Activated gamma-delta T cell treated with anti-CD3 and anti-CD28 coated beads, Interleukin-2, amount 50 U/mL, for 16 hours (primary cell): ENCODE measurements at places on chromosomes 13 and 19.

GRCh38 chr13:40243982-40244381 lies 422.5 kb downstream of the FOXO1 start:
- no peak for DNase-seq

- DNase-seq = no peak
These were observed 4.7 kb upstream of the POMP start for GRCh38 chr13:28654276-28654675.

DNA sequence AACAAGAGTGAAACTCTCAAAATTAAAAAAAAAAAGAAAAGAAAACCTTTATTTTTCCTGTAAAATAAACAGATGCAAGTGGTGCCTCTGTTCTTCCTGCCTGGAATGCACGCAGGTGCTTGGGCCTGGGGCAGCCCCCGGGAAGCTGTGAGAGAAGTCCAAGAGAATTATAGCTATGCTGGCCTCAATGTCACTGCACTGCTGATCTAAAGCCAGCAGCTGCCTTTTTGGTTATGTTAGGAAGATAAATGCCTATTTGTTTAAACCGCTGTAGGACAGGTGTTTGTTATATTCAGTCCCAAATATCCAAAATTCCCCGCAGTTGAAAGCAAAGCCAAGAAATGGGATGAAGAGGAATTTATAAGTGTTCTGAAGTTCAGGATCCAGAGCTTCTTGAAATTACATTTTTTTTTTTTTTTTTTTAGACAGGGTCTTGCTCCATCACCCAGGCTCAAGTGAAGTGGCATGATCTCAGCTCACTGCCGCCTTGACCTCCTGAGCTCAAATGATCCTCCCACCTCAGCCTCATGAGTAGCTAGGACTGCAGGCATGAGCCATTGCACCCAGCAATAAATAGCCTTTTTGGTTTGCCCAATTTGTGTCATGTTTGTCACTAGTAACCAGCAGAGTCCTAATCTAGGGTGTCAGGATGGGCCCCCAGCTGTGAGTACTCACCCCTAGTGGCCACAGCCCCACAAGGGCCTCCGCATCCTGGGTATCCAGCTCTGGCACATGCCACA lies 2.2 kb downstream of the RINL start:
- no peak for DNase-seq

GRCh38 chr13:68784275-68784674 lies 1323.4 kb upstream of the ATXN8OS start:
- no peak for DNase-seq

GRCh38 chr13:113591750-113592149 lies 7.2 kb downstream of the TFDP1 start:
- DNase-seq = no peak

DNA sequence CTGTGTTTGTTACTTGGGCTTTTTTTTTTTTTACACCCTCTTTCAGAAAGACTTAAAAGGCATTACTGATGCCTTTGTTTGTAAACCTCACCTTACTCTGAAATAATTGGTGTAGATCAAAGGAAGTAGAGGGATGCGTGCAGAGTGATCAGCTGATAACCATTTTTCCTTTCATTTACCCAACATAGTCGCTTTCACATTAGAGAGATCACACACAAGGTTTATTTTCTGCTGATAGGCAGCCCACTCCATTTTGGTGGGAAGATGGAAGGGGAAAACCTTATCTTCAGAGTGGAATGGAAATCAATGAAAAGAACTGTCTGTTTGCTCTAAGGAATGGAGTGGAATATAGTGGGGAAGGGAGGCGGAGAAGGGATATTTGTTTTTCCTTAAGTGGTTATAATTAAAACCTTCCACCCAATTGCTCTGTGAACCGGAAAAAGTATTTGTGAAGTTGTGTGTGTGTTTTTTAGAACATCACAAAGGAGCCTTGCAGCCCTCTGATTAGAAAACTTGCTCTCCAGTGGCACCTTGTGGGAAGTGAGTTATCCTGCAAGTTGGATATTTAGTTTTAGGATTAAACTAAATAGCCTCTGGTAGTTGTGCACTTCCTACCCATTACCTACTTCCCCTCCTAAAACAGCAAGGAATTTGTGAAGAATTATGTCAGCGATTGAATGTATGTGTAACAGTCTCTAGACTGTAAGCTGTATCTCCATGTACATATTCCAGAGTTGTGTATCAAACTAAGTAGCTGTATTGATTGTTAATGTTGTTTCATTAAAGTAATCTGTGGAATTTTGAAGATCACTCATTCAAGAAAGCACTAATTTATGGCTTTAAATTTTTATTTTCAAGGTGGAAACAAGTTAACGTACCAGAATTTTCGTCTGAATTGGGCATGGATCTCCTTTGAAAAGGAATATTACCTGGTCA lies 76.8 kb downstream of the FREM2 start:
- DNase-seq = no peak

DNA sequence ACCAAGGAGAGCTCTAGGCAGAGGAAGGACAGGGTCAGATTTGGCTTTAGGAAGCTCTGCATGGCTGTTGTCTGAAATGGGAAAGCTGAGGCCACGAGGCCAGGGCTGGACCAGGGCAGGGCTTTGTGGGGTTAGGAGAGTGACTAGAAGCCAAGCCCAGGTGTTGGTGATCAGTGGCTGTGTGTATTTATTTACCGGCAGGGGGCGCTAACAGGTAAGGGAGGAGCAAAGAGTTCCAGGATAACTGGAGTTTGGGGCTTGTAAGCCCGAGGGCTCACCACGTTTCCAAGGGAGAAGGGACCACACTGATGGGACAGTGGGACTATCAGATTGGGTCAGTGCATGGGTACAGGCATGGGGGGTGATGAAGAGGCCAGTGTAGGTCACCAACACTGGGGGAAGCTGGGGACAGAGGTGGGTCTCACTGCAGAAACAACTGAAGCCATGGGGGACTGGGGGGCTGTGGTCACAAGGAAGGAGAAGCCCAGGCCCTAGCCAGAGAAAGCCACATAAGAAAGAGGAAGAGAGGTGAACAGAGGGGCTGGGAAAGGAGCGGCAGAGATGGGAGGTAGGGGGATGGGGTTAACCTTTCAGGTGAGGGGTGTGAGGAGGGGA lies 3.9 kb downstream of the TMEM147 start:
- DNase-seq = peak; percentile 24

GRCh38 chr13:84739021-84739420 lies 856.7 kb upstream of the SLITRK1 start:
- no peak for DNase-seq

- no peak for DNase-seq
These were observed 24.2 kb downstream of the ZFR2 start for GRCh38 chr19:3844596-3844995.

DNA sequence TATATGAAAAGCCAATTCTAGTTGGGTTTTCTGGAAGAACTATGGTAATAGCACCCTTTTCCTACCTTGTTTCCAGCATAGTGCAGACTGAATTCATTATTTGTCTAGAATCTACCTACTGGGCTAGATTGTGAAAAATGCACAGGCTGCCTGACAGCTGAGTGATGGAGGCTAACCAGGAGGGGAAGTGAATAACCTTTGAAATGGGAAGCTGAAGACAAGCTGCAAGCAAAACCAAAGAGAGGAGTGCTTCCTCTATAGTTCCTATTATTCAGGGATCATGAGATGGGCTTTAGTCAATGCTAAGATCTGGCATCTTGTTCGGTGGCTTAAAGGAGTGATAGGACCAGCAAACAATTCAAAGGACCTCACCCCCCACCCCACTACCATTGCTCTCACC lies 26.9 kb downstream of the MZT1 start:
- no peak for DNase-seq

- no peak for DNase-seq
These were observed 7.0 kb downstream of the HRC start for GRCh38 chr19:49148044-49148682.

DNA sequence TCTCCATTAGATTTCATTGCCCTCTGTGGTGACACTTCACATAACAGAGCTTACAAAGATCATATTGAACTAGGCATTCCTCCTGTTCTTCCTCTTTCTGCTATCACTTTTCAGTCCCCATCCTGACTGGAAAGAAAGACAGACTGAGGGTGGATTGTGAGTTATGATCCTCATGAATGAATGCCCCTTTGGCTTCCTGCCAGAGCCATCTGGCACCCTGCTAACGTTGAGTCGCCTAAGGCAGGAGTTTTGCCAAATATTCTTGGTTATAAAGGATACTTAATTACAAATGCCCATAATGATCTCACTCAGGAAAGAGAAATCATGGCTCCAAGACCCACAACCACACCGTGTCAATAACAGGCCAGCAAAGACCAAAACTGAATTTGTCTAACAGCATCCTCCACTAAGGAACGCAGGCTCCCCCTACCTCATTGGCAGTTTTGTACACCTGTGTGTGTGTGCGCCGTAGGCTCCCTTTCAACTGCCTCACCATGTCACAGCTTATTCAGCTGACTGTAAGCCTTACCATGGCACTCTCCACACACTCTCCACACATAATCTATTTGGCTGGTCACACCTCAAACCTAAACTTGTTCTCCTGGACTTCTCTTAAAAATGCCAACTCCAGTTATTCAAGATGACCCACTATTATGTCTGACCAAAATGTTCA lies 15.5 kb downstream of the ZNF211 start:
- DNase-seq = no peak

DNA sequence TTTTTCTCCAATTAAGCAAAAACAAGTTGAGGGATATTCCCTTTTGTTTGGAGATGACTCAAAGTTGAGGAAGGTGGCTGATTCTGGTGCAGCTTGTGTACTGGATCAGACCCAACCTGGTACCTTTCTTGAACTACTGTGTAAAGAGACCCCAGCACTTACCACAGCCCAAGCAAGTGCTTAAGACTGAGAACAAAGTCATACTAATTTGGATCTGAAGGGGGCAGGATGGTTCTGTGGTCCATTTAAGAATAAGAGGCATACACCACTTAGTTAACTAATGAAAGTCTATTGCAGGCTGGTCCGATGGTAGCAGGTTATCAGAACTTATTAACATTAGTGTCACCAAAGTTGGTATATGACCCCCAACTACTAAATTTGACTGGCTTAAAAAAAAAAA lies 6.3 kb downstream of the THSD1 start:
- DNase-seq = no peak

DNA sequence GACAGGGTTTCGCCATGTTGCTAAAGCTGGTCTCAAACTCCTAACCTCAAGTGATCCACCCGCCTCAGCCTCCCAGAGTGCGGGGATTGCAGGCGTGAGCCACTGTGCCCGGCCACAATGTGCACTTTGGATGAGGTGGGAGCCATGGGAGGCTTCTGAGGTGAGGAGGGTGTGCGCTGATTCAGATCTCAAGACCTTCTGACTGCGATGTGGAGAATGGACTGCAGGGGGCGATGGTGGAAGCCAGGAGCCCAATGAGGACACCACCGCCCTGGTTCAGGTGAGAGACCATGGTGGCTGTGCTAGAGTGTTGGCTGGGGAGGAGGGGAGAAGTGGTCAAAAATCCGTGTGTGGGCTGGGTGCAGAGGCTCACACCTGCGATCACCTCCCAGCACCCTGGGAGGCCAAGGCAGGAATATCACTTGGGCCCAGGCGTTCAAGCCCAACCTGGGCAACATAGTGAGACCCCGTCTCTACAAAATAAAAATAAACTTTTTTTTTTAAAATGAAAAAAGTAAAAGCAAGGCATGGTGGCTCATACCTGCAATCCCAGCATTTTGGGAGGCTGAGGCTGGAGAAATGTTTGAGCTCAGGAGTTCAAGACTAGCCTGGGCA lies 5.6 kb downstream of the INAFM1 start:
- no peak for DNase-seq

- no peak for DNase-seq
These were observed 36.3 kb upstream of the FLT1 start for GRCh38 chr13:28531077-28531844.

DNA sequence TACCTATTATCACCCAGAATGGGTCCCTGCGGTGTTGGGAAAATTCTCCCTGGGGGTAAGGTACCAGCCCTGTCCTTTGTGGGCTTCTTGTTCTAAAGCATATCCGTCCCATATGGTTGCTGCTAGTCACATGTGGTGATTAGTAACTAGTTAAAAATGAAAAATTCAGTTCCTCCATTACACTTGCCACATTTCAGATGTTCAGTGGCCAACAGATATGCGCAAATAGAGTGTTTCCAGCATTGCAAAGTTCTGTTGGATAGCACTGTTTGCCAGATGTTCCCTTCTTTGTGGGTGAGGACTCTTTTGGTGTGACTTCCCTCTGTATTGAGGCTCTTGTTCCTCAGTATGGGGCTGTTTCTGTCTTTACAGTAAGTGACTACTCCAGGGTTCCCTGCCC lies 3.8 kb downstream of the CNOT3 start:
- no peak for DNase-seq

DNA sequence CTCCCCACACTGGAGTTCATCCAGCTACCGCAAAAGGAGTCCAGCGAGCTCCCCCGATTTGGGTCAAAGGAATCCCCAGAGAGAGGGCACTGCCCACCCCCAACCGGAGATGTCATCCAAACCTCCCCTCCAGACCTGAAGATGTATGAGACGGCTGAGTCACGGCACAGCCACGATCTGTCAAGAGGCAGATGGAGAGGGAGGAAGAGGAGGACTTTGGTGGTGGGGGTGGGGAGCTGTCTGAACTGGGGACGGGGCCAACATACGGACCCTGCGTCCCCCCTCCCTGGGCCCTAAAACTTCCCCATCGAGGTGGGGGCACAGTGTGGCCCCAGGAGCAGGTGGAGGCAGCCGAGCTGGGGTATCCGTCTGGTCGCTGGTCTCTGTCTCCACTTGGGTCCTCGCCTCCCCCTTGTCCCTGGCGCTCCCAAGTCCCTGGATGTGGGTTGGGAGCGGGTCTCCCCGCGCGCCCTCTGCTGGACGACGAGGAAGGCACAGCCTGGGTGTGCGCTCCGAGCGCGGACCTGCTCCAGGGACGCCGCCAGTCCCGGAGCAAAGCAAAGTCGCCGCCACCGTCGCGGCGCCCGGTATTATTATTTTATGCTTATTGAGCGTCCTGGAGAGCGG lies 3.8 kb downstream of the PDE4A start:
- no peak for DNase-seq

GRCh38 chr13:31614073-31614472 lies 125.3 kb upstream of the RXFP2 start:
- no peak for DNase-seq

GRCh38 chr19:55066107-55066709 lies 3.3 kb upstream of the RDH13 start:
- no peak for DNase-seq

DNA sequence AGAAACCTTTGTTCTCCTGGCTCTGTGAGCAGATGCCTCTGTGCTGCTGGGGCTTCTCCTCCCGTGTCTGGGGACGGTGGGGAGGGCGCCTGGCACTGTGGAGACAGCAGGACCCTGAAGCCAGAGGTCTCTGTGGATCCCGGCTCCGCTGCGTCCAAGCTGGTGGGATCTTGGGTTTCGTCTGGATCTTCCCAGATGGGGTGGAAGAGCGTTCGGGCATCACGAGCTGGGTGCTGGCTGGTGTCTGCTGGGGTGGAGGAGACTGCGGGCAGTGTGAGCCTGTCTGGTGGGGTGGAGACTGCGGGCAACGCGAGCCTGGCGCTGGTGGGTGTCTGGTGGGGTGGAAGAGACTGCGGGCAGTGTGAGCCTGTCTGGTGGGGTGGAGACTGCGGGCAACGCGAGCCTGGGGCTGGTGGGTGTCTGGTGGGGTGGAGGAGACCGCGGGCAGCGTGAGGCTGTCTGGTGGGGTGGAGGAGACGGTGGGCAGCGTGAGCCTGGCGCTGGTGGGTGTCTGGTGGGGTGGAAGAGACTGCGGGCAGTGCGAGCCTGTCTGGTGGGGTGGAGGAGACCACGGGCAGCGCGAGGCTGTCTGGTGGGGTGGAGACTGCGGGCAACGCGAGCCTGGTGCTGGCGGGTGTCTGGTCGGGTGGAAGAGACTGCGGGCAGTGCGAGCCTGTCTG lies 5.6 kb downstream of the TEX29 start:
- no peak for DNase-seq
